ENCODE measurements at places on chromosomes 6 and 20.

GRCh38 chr6:52227495-52227894, 16.8 kb downstream of the IL17F start:
- no peak for DNase-seq

- no peak for DNase-seq
Measured at GRCh38 chr6:91341473-91341872, 754.6 kb upstream of the MAP3K7 start.

GRCh38 chr20:16491294-16491905, 81.8 kb downstream of the KIF16B start:
- no peak for DNase-seq

- DNase-seq: no peak
Measured at GRCh38 chr6:18400831-18401446, 13.8 kb downstream of the RNF144B start.

DNA sequence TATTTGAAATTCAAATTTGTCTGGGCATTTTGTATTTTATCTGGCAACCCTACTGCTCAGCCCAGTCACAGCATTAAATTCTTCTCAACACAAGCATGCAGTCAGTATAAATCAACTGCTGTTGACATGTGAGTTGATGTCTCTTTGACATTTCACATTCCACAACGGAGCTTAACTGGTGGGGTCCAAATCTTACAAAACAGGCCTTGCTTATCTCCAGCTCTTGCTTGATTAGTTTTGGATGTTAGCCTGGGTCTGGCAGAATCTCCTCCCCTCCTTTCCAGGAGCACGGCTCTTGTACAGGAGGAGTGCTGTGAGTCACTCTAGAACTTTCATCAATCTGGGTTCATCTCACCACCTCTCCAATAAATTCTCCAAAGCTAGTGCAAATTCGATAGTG, 80.8 kb upstream of the PHACTR1 start:
- DNase-seq: no peak

DNA sequence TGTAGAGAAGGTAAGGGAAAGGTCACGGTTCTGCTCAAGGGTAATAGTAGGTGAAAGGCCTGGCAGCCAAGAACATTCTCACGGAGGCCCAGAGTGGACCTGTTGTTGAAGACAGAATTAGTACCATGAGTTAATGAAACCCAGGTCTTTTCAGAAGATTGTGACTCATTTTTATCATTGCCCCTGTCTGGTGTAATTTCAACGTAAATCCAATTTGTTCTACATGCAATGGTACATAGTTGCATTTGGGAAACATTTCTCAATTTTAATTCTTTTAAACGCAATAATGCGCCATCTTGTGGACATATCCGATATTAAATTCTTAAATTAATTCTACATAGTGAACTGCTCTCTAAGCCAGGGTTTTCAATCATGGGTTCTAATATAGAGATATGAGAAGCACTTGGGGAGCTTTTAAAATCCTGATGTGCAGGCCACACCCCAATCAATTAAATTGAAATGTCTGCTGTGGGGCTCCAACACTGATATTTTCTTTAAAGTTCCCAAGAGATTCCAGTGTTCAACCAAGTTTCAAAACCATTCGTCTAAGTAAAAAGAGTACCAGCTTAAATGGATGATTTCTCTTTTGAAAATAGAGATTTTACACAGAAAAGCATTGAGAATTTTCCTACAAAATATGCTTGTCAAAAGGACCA, 257.4 kb downstream of the PLCB1 start:
- DNase-seq: peak; percentile 44

- no peak for DNase-seq
Measured at GRCh38 chr6:82906951-82907350, 158.7 kb downstream of the UBE3D start.

DNA sequence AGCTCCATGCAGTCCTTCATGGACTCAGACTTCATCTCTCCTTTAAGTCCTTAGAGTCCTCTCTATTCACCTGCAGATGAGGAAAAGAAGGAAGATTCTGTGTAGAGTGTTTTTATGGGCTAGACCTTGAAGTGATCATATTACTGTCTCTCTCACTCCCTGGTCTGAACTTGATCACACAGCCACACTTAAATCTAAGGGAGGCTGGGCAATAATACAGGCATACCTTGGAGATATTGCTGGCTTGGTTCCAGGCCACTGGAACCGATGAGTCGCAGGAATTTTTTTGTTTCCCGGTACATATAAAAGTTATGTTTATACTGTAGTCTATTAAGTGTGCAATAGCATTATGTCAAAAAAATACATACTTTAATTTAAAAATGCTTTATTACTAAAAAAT, 59.2 kb upstream of the FOXO3 start:
- DNase-seq: no peak

DNA sequence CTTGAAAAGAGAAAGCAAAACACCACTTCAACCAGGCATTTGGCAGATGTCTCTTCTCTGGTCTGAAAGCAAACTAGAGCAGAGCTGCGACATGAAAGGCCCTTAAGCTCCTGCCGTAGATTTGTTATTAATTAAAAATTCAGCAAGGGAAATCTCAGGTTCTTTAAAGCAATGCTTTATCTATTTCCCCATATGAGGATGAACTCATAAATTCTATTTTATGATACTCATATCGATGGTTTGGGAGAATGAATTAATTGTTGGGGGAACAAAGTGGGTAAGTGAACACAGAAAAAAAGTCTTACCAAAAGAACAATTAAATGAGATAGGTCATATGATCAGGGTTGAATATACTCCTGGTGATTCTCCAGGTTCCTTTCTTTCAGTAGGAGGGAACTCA, 464.7 kb upstream of the SLC35B3 start:
- DNase-seq: no peak

DNA sequence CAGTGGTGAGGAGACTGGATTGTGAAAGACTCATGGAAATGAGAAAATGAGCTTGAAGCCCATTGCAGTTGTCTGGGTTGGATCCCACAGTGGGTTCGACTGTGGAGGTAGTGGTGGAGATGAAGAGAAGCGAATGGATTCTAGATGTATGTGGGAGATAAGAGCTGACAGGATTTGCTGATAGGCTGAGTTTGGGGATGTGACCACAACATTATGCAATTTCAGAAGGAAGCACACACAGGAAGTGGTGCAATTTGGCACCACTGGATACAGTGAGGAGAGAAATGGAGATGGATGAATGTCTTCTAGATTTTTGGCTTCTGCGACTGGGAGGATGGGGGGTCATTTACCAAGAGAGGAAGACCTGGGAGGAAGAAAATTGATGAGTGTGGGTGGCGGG, 64.4 kb upstream of the MAFB start:
- DNase-seq: no peak

- no peak for DNase-seq
Measured at GRCh38 chr6:17474289-17474688, 80.9 kb downstream of the CAP2 start.

DNA sequence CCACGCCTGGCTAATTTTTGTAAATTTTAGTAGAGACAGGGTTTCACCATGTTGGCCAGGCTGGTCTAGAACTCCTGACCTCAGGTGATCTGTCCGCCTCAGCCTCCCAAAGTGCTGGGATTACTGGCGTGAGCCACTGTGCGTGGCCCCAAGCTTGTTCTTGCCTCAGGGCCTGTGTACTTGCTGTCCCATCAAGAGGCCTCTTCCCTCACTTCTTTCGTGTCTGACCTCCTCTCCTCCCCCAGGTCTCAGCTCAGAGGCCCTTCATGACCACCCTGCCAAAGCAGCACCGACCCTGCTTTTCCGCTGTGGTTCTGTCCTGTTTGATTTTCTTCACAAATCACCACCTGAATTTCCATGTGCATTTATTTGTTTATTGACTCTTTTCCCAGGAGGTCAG, 10.5 kb upstream of the UBE2V1 start:
- no peak for DNase-seq

GRCh38 chr20:56839786-56840185, 210.7 kb downstream of the TFAP2C start:
- DNase-seq: no peak

DNA sequence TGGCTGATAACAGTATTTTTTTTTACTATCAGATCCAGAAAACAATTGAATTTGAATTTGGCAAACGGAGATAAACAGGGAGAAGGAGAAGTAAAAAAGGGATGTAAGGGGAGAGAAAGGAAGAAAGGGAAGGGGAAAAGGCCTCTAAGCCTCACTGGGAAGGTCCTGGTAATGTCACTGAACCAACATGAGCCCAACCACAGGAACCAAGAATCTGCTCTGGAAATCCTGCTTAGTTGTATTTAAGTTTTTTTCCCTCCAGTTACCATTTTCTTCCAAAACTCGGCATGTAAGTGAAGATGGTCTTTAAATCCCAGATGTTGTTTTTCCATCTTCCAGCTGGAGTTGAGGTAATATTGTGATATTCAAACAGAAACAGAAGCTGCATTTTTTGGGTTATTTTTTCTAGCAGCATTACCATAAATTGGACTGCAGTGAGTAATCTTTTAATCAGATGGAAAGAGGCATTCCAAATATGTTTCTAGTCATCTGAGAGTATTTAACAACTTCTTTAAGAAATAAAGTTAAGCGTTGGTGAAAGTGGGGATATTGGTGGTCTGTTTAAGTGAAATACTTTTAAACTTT, 91.1 kb downstream of the TXNDC5 start:
- DNase-seq: no peak

GRCh38 chr6:64520050-64520449, 884.4 kb downstream of the PHF3 start:
- DNase-seq: no peak

DNA sequence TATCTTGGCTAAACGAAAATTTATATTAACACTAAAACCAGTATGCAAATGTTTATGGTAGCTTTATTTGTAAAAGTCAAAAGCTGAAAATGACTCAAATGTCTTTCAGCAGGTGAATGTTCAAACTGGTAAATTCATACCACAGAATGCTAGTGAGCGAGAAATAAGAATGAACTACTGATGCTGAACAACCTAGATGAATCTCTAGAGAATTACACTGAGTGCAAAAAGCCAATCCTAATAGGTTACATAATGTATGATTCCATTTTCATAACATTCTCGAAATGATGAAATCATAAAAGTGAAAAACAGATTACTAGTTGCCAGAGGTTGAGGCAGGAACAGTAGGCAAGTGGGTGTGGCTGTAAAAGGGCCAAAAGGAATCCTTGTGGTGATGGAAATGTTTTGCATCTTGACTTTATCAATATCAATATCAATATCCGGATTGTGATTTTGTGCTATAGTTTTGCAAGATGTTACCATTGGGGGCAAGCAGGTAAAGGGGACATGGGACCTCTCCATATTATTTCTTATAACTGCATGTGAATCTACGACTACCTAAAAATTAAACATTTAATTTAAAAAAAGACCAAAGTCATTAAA, 26.1 kb downstream of the ZNF311 start:
- DNase-seq: no peak

GRCh38 chr6:166933396-166933795, 23.0 kb downstream of the RNASET2 start:
- no peak for DNase-seq

GRCh38 chr6:88871498-88871897, 91.9 kb downstream of the RNGTT start:
- no peak for DNase-seq

- DNase-seq: no peak
Measured at GRCh38 chr20:44504402-44505307, 17.2 kb downstream of the SERINC3 start.

GRCh38 chr6:2850538-2851113, 9.0 kb upstream of the SERPINB1 start:
- DNase-seq: no peak

DNA sequence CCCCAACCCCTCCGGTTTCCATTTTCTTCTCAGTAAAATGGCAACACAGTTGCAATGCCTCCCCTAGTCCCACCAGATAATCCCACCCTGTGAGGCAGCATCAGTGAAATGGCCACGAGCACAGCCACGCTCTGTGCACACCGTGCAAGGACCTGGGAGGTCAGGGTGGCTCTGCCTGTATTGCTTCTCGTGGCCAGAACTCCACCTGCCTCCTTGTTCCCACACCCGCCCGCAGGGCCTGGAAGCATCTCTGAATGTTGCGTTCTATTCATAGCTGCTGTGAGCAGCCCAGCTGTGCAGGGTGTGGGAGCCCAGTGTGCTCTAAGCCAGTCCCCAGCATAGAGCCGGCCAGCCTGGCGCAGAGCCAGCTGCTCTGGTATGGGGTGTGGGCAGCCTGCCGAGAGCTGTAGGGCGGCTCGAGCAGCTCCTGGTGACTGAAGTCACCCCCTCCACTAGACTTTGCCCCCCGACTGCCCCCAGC, 161.1 kb downstream of the DLL1 start:
- no peak for DNase-seq

GRCh38 chr6:136158387-136158821, 91.7 kb downstream of the MTFR2 start:
- no peak for DNase-seq

- DNase-seq: no peak
Measured at GRCh38 chr6:1504465-1504864, 105.2 kb upstream of the FOXC1 start.

GRCh38 chr6:149032599-149033405, 284.7 kb upstream of the TAB2 start:
- DNase-seq: no peak

- DNase-seq: no peak
Measured at GRCh38 chr6:15553736-15554294, 109.0 kb downstream of the DTNBP1 start.

GRCh38 chr20:50438986-50439407, 71.2 kb upstream of the PTPN1 start:
- DNase-seq: no peak

- no peak for DNase-seq
Measured at GRCh38 chr20:1034415-1034789, 32.3 kb upstream of the RSPO4 start.

- no peak for DNase-seq
Measured at GRCh38 chr20:19473216-19473921, 260.9 kb downstream of the SLC24A3 start.

DNA sequence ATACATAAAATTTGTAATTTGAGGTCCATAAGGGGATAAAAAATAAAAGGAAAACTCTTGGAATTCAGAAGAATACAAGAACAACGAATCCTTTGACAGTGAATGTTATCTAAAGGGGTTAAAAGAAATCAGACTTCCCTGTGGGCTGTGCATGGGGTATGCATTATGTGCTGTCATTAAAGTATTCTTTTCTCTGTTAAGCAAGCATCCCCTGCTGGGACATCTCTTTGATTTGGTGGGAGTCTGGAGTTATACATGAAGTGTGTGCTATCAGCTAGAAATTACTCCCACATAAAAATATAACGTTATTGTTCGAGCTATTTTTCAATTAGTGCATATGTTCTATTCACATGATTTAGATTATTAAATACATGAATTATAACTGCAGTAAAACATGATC, 195.2 kb downstream of the CENPW start:
- DNase-seq: no peak

- no peak for DNase-seq
Measured at GRCh38 chr6:20770773-20771172, 236.5 kb downstream of the CDKAL1 start.

All from hematopoietic multipotent progenitor cell (in vitro differentiated cells).